ENCODE measurements at places on chromosomes 12 and 14.

DNA sequence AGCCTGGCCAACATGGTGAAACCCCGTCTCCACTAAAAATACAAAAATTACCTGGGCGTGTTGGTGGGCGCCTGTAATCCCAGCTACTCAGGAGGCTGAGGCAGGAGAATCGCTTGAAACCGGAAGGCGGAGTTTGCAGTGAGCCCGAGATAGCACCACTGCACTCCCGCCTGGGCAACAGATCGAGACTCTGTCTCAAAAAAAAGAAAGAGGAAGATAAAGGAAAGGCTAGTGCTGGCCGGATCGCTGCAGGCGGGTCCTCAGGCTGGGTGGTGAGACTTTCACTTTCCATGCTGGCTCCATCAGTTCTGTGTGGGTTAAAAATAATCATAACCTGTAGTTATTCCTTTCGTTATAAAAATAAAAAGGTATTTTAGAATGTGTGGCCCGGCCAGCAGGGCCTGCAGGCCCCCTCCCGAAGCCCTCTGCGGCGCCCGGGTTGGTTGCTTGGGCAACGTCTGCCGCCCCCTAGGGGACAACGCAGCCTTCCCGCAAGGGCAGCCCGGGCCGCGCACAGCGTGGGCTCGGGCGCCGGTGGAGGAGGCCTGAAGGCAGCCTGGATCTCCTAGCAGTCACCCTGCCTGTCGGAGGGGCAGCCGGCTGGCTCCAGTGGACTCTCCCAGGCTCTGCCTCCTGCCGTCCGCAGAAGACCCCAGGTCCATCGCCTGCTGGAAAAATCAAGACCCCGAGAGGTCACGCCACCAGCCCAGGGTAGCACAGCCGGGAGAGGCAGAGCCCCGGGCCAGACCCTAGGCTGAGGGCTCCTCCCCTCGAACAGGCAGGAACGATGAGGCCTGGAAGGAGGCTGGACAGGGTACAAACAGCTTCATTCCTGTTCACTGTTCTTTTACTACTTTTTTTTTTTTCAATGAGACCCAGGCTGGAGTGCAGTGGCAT is 5.0 kb upstream of the SLC25A47 start:
- peak; percentile 68 for DNase-seq

- DNase-seq: no peak
These were observed 41.6 kb downstream of the KANSL2 start for GRCh38 chr12:48640428-48640827.

DNA sequence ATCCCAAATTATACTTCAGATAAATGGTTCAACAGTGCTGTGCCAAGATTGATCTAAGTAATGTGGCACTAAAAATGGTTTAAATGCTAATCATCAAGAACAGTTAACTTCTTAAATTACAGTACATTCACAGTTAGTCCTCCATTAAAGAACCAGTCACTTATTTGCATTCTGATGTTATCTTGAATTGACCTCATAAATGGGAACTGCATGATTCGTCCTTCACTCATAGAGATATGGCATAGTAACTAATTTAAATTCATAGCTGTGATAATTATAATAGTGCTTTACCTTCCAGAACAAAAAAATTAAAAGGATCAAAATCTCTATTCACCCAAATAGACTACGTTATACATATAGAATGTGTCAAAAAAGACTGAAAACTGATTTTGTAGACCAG is 61.1 kb downstream of the COCH start:
- DNase-seq: no peak

DNA sequence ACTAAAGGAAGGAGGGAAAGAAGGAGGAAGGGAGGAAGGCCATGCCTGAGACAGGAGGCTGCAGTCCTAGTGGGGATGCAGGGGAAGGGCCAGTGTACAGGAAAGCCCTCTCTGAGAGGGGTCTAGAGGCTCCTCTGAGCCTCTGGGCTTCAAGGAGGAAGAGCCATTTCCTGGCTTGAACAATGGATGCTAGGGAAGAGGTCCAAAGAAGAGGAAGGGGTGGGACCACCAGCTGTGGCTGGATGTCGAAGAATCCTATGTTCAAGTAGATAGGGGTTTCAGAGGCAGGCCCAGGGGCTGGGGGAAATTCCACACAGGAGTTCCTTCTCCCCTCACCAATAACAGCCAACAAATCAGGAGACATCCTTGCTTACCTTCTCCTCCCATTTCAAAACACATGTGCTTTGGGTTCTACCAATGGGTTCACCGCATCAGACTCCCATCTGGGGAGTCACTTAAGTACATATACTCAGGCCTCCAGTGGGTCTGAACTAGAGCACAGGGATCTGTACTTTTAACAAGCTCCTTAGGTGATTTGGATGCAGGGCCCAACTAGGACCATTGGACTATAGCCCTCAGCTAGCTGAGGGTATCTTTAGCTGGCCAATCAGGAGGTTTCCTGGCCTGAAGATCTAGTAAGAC is 32.4 kb downstream of the PRPF40B start:
- no peak for DNase-seq

DNA sequence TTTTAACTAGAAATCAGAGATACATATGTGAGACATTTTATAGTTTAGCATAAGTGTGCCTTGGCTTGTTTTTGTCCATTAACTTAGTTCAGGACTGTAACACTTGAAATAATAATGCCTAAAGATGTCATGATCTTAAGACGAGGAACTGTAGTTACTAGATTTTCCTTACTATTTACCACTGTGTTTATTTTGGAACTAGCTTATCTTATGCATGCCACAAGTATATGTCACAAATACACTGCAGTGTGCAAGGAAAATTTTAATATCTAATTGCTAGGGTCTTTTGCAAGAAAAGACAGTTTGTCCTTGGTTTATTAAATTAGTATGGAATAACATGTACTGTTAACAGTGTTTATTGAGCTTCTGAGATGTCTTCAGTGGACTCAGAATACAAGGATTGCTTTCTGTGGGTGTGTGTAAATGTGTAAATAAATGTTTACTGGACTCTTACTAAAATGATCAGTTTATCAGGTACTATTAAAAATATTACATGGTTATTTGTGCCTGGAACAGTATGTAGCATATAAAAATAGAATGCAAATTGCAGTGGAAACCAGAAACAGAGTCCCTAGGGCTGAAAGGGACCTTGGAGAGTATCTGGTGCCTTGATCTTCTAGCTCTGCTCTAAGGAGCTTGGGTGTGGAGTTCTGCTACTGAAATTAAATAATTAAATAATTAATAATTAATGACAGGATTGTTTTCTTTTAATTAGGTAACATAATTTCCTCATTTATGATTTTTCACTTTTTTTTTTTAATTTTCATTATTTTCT is 58.1 kb downstream of the FGD4 start:
- no peak for DNase-seq

DNA sequence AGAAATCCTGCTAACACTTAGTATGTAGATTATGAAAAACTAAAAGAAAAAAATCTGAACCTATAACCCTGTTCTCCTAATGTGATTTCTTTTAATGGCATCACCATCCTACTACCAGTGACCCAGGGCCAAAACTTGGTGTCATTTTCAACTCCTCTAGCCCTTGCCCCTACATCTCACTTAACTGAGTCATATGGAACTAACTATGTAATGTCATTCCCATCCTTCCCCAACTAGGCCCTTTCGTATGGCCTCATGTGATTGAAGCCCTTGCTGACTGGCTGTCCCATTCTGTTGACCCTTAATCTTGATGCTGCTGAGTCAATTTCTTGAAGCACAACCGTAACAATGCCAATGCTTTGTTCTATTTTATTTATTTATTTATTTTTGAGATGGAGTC is 7.6 kb downstream of the DMAC2L start:
- DNase-seq: no peak

- DNase-seq: peak; percentile 37
These were observed 62.7 kb downstream of the FBXO34 start for GRCh38 chr14:55333711-55334485.

DNA sequence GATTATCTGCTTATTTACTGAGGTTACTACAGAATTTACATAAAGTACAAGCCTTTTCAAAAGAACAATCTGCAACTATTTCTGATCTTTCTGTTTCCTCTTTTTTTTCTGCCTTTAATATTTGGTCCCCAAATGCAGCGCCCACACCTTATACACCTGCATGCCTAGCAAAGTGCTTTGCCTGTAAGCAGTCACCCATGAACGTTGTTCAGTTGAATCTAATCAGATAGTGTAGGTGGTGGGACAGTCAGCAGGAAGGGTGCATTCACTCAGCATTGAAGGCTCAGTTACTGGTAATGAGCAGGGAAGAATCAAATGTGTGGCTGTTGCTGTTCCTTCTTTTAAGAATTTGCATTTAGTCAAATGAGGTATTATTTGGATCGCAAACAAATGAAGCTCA is 108.4 kb downstream of the GPR135 start:
- no peak for DNase-seq

DNA sequence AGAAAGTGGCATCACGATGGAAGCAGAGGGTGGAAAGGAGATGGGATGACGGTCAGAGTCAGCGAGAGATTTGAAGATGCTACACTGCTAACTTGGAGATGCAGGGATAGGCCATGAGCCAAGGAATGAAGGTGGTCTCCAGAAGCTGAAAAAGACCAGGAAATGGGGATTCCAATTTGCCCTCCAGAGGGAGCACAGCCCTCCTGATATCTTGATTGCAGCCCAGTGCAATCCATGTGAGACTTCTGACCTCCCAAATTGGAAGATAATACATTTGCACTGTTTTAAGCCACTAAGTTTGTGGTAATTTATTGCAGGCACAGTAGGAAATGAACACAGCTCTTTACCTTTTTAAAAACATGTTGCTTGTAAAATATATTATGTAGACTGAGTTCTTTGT is 549.5 kb downstream of the VRK1 start:
- no peak for DNase-seq

GRCh38 chr14:51308866-51309265 is 68.8 kb downstream of the TMX1 start:
- DNase-seq: no peak

DNA sequence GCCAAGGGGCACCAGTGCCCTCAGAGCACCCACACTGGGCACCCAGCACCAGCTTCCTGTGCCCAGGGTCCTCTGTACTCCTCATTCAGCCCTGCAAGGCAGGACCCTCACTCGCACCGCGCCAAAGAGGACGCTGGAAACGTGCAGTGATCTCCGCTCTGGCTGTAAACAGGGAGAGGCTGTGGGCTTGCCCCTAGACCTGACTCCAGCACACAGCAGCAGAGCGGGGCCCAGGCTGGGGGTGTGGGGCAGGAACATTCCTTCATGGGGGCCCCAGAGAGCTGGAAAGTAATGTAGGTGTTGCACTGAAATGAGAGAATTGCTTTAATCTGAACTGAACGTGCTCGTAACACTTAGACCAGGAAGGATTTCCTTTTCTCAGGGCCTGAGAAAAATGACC is 5.0 kb upstream of the BRF1 start:
- no peak for DNase-seq

DNA sequence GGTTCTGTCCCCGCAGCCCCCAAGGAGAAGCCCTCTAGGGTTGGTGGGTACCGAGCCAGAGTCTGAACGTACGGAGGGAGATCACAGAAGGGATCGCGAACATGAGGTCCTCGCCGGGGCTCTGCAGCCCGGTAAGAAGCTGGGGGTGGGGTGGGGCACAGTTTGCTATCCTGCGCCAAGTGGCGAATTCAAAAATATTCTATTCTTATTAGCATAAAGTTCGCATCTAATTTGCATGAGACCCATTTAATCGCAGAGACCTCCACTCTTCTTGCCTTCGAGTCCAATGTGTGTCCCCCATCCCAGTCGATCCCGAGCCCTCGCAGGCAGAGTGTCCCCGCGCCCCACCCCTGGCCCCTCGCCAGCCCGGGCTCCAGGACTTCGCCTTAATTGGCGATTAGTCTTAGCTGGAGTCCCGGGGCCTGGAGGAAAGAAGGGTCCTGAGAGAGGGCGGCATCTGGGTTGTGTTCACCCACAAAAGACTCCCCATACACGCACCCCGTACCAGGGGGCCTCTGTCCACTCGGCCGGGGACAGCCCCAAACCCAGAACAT is 604 bp upstream of the ARHGEF25 start:
- no peak for DNase-seq

DNA sequence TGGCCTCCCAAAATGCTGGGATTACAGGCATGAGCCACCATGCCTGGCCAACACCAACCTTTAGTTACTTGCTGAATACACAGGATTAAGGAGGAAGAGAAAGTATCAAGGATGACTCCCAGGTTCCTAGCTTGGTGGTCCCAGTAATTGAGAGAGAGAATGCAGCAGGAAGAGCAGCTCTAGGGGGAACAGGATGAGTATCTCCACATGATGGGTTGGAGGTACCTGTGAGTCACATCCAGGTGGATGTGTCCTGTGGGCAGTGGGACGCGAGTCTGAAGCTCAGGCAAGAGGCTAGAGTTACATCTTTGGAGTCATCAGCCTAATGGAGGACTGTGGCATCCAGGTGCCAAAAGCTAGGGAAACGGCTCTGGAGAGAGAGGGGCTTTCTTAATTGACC is 47.1 kb downstream of the MDM2 start:
- DNase-seq: no peak

DNA sequence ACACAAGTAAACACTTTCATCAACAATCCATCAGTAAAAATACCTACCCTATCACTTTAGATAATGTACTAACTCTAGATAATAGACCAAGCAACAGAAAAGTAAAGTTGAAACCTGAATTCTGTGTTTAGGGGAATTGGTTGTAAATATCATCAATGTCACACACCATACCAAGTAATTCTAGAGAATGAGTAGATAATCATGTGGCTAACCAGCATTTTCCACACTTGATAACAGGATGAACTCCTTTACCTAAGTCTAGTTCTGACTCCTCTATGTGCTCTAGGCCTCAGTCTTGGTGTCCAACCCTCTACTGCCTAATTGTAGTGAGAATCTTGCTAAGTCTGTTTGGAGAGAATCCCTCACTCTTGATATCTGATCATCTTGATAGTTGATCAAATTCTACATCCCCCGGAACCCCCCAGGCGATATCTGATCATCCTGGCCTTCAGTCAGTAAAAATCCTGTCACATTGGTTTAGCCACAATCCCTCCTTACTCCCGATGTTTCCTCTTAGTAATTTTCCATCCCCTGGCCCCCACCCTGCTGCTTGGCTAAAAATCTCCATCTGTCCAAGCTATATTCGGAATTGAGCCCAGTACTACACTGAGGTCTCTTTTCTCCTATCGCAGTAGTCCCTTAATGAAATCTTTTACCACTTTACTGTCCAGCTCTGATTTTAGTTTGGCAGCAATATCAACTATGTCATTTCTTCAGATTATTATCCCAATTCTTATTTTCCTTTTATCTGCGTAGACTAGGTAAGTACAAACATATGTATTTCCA is 3.4 kb upstream of the SLCO1A2 start:
- DNase-seq: no peak

- DNase-seq: no peak
These were observed 170.1 kb upstream of the FRMD6 start for GRCh38 chr14:51481643-51482042.

- DNase-seq: peak; percentile 71
These were observed 218.8 kb upstream of the BMP4 start for GRCh38 chr14:54175298-54175942.

DNA sequence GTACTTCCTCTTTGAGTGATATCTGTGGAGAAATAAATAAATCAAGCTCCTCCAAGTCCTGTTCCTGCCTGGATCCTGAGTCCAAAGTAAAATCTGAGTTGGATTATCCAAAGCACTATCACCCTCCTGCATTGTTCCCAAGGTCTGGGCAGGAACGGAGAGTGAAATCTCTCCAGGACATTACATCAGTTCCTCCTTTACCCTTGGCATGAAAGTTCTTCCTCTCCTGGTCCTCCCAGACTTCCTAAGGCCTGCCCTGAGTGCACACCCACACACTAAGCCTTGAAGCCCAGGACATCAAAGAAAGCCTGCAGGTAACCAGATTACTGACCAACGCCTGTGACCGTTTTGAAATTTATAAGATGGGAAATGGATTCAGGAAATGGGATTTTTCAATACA is 206.8 kb upstream of the BCL2L14 start:
- no peak for DNase-seq

All from erythroblast (primary cell).